GOT3 (cell line): ENCODE measurements at places on chromosomes 11 and 22.

DNA sequence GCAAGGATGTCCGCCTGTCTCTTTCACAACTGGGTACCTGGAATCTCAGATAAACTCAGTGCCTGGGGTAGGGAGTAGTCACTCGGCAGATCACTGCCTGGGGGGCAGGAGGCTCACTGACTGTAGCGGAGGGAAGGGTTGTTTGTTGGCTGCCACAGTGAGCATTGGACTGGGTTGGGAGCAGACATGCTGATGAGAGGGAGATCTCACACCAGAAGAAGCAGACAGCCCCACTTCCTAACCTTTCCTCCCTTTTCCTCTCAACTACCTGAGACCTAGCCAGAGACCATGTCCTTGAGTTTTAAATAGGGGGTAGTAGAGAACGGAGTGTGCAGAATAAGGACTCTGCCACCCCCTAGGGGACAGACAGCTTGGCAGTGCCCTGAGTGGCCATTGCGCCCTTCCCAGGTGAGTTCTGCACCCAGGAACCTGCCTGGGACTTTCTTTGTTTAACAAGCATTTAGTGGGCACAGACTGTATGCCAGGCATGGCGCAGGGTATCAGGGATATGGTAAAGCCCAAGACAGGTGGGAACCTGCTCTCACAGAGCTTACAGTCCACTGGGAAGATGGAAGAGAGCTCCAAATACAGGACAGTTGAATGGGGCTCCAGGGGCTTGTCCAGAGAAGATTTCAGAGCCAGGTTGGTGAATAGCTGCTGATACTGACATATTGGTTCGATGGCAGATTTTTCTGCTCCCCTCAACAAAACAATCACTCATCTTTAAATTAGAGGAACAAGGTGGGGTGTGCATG is 115.7 kb upstream of the NNMT start:
- DNase-seq: no peak

- DNase-seq: no peak
Observed at GRCh38 chr11:133318221-133318620, 214.1 kb downstream of the OPCML start.

DNA sequence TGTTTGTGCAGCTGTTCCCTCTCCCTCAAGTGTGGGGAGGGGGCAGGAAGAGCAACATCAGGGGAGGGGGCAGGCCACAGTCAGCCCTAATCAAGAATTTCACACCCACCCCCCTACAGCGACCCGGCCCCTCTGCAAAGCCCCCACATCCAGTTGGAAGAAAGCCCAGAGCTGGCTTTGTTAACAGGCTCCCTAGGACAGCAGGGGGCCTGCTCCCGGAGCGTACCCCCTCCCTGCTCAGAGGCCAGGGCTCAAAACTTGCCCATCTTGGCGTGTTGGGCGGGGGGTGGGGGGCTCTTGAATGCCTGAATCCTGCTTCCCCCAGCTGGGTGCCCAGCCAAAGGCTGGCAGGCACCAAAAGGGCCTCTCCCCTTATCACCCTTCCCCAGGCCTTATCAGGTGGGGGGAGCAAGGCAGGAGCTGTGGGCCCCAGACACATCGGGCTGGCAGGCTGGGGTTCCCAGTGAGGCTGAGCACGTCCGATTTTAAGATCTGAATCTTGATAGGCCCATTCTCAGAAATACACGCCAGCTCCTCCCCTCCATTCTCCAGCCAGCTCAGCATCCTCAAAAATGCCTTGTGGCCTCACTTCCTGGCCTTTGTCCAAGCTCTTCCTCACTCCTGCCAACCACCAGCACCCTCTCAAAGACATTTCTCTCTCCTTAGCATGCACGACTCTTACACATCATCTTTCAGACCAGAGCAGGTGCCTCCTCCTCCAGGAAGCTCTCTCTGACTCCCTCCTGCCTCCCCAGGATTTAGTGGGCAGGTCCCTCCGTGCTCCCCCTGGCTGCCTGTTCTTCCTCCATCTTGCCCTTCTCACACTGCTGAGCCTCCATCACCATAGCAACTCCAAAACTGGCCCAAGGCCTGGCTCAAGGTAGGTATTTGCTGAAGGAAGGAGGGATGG is 384.8 kb downstream of the MN1 start:
- DNase-seq: peak; percentile 26

DNA sequence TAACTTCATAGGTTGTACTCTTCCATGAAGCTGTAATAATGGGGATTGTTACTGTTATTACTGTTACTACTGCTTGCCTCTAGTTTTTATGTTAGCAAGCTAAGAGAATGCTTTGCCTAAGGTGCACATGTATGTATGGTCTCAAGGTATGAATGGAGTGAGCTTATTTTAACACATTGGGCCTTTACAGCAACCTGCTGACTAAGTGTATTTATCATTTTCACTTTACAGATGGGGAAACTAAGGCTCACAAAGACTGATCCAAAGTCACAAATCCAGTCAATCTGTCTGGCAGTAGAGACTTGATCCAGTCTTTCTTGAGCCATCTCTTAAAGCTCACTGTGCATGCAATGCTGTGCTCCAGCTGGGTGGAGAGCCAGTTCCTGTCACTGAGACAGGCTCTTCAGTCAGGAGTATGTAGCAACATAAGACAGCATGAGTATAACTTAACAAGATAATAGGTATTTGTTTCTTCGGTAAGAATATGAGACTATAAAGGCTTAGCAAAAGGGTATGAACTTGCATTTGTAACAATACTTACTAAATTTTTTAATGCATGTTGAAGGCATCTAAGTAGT is 66.5 kb downstream of the PPP2R1B start:
- DNase-seq: no peak

DNA sequence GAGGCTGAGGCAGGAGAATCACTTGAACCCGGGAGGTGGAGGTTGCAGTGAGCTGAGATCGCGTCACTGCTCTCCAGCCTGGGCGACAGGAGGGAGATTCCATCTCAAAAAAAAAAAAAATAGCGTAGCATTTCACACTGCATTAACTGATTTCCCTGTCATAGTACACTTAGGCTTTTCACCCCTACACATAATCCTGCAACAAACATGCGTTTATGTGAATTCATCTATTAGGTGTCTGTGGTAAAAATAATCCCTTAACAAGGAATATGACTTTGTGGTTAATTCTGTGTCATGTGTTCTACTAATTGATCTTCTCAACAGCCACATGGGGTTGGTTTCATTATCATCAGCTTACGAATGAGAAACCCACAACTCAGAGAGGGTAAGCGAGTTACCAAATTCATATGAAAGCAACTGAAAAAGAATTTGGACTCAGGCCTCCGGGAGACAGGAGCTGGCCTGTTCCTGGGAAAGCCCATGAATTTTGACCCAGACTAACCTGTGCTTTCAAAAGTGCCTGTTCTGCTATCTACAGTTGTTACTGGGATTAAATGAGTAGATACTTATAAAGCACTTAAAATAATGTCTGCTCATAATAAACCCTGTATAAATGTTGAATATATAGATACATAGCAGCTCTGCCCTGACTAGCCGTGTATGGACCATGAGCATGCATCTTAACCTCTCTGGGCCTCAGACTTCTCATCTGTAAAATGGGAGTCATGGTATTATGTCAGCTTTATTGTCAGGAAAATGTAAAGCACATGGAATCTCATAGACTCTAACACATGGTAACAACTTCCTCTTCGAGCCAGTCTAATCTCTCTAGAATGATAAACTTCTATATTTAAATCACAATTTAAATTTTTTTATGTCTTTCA is 36.6 kb downstream of the KCNJ1 start:
- no peak for DNase-seq

- no peak for DNase-seq
Observed at GRCh38 chr11:84468235-84468634, 1158.9 kb downstream of the DLG2 start.

DNA sequence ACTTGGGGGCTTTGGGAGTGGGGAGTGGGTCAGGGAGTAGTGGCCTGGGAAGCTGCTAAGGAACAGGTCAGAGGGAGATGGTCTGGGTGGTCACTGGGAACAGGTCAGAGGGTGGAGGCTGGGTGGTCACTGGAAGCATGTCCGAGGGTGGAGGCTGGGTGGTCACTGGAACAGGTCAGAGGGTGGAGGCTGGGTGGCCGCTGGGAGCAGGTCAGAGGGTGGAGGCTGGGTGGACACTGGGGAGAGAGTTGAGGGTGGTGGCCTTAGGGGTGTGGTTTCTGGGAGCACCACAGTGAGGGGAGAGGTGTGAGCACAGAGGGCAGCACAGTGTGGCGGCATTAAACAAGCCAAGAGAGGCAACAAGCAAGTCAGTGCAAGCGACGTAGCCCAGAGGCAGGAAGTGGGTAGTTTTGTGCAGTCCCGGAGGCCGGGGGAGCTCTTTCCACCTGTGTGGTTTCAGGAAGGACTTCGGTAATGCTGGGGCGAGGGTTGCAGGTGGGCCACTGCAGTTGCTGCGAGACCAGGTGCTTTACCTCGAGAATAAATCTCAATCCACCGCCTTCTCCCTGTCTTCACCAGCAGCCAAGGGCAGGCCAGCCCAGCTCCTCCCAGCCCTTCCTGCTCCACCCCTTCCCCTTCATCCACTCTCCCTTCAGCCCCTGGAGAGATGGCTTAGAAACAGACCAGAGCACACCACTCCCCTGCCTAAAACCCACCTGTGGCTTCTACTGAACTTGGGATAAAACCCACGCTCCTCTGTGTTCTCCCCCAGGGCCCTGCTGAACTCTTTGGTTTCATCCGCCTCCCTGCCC is 3.2 kb upstream of the CACNA1I start:
- DNase-seq: no peak

GRCh38 chr22:38314933-38315822 is 2.1 kb downstream of the CSNK1E start:
- DNase-seq: no peak

GRCh38 chr22:49233507-49234100 is 594.1 kb downstream of the BRD1 start:
- no peak for DNase-seq

DNA sequence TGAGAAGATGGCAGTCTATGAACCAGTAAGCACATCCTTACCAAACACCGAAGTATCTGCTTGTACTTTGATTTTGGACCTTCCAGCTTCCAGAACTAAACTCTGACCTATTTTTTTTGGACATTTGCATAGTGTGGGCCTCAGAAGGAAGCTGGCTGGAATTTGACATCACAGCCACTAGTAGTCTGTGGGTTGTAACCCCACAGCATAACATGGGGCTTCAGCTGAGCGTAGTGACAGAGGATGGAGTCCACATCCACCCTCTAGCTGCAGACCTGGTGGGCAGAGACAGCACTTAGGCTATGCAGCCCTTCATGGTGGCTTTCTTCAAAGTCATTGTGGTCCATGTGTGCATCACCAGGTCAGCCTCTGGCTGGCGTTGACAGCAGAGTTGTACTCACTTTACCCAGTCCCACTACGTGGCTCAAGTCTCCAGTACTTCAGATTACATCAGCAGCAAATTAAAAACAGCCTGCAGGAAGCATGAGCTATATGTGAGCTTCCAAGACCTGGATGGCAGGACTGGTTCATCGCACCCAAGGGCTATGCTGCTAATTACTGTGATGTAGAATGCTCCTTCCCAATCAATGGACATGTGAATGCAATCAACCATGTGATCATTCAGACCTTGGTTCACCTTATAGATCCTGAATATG is 58.6 kb upstream of the VPREB1 start:
- no peak for DNase-seq

GRCh38 chr11:130705670-130706421 is 210.4 kb downstream of the SNX19 start:
- no peak for DNase-seq

GRCh38 chr11:113376156-113376555 is 11.4 kb upstream of the ANKK1 start:
- DNase-seq: no peak

GRCh38 chr11:102322560-102322959 is 5.3 kb downstream of the BIRC3 start:
- DNase-seq: no peak

- no peak for DNase-seq
Observed at GRCh38 chr11:99489581-99489980, 468.8 kb downstream of the CNTN5 start.

- no peak for DNase-seq
Observed at GRCh38 chr22:19244600-19245352, 46.7 kb downstream of the CLTCL1 start.

DNA sequence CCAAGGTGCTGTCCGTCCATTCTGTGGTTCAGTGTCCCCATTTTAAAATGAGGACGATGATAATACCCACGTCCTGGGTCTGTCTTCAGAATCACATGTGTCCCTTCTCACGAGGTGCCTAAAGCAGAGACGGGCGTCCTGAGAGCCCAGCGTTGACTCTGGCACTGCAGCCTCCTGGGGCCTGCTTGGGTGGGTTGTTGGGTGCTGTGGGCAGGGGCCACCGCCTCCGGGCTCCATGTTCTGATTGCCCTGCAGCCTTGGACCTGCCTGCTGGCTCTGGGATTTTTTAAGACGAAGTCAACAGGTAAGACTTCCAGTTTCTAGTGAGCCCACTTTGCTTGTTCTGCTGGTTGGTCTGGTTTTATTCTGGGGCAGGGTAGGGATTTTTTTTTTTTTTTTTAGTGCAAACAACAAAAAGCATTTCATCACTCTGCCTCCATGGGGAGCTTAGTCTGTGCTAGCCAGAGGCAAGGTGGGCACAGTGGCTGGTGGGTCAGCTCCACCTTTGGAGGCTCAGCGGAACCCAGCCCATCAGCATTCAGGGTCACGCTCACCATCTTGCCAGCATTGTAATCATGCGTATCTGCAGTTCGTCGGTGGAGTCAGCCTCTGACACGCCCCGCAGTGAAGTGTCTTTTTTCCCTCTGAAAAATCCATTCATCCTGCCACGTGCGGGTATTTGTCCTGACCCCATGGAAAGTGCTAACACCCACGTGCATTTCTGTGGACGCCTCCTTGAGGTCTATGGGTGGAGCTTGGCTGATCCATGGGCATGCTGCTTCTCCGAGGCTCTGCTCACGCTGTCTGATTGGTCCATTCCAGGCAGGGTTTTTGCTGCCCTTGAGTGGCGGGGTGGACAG is 28.3 kb downstream of the NADSYN1 start:
- DNase-seq: no peak

- DNase-seq: no peak
Observed at GRCh38 chr11:129298988-129299387, 76.7 kb upstream of the BARX2 start.

GRCh38 chr11:85759915-85760314 is 51.0 kb downstream of the SYTL2 start:
- DNase-seq: no peak

DNA sequence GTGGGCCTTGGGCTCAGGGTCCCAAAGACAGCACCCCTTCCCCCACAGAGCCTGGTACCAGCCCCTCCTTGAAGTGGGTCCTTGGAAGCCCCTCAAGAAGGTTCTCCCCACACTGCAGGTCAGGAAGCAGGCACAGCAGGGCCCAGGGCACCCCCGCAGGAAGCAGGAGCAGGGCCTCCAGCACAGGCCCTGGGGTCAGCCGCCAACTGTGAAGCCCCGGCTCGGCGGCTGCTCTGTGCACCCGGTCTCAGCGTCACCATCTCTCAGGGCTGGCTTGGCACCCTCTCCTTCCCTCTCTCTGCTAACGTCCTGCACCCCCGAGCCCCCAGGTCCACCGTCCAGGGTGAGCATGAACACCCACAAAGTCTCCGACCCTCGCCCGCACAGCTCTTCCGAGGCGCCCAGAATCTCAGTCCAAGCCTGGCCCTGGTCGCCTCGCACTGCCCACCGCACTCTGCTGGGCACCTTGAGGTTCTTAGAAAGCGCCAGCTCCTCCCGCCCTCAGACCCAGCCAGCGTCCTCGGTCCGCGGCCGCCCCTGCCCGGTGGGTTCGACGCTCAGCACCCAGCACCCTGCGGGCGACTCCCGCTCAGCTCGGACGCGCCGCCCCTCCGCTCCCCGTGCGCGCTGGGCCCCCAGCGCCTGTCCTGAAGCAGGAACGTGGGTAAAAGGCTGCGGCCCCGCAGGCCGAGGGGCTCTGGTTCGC is 1.4 kb upstream of the SIGIRR start:
- no peak for DNase-seq

GRCh38 chr11:69654660-69655478 is 13.9 kb downstream of the CCND1 start:
- no peak for DNase-seq
